ENCODE measurements at places on chromosomes 3 and 15.

DNA sequence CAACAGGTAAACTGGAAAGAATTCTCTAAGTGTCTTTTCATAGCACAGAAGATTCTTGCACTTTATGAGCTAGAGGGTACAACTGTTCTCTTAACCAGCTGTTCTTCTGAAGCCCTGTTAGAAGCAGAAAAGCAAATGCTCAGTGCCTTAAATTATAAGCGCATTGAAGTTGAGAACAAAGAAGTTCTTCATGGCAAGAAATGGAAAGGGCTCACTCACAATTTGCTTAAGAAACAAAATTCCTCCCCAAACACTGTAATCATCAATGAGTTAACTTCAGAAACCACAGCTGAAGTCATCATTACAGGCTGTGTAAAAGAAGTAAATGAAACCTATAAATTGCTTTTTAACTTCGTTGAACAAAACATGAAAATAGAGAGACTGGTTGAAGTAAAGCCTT lies 19.6 kb downstream of the PARP14 start:
- peaks cover 9% of the 10 kb centered on the region for H3K4me1 ChIP-seq
- H3K27me3 ChIP-seq = no peaks in the 10 kb centered on the region
- H3K27ac ChIP-seq = peak overlapping the region; percentile 61
- no peaks in the 10 kb centered on the region for H3K36me3 ChIP-seq
- DNase-seq = no peak

GRCh38 chr3:148265841-148266240 lies 431.9 kb upstream of the AGTR1 start:
- DNase-seq = no peak
- H3K4me1 ChIP-seq = no peaks in the 10 kb centered on the region
- H3K4me3 ChIP-seq = no peak overlapping the region
- H3K36me3 ChIP-seq = no peaks in the 10 kb centered on the region
- no peak overlapping the region for H3K27ac ChIP-seq

DNA sequence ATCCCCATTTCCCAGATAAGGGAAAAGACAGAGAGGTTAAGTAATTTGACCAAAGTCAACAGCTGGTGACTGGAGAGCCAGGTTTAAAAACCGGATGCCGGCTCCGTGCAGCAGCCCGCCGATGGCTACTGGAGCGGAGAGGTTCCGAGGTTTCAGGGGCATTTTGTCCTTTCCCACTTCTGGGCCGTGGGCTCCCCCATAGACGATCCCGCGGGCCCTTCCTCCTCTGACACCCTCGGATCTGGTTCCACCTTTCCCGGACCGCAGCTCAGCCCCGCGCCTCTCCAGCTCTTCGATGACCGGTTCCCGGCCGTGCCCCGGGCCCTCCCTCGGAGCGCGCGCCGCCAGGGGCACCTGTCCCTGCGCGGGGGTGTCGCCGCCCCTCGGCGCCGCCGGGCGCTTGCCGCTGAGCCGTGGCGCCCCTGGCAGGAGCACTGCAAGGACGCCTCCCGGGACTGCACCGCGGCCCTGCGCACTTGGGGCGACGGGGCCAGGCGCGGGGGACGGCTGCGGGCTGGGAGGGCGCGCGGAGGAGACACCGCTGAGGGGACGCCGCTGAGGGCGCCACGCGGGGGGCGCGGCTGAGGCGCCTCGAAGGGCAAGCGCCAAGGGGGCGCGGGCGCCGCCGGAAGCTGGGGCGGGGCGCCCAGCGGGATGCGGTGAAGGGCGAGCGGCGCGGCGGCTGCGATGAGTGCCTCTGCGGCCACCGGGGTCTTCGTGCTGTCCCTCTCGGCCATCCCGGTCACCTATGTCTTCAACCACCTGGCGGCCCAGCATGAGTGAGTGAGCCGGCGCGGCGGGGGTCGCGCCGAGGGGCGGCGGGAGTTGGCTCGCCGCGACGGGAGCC lies at the start of gene TM6SF1:
TM6SF1 (plus strand) TSS at position 652 of the 847 bp plus-strand sequence; CDS start at position 688, 36 bp downstream.
- no peaks in the 10 kb centered on the region for H3K27me3 ChIP-seq
- no peaks in the 10 kb centered on the region for H3K36me3 ChIP-seq
- no peaks in the 10 kb centered on the region for H3K4me1 ChIP-seq
- H3K27ac ChIP-seq = no peak within 1 kb of the TSS
- no peak for DNase-seq

DNA sequence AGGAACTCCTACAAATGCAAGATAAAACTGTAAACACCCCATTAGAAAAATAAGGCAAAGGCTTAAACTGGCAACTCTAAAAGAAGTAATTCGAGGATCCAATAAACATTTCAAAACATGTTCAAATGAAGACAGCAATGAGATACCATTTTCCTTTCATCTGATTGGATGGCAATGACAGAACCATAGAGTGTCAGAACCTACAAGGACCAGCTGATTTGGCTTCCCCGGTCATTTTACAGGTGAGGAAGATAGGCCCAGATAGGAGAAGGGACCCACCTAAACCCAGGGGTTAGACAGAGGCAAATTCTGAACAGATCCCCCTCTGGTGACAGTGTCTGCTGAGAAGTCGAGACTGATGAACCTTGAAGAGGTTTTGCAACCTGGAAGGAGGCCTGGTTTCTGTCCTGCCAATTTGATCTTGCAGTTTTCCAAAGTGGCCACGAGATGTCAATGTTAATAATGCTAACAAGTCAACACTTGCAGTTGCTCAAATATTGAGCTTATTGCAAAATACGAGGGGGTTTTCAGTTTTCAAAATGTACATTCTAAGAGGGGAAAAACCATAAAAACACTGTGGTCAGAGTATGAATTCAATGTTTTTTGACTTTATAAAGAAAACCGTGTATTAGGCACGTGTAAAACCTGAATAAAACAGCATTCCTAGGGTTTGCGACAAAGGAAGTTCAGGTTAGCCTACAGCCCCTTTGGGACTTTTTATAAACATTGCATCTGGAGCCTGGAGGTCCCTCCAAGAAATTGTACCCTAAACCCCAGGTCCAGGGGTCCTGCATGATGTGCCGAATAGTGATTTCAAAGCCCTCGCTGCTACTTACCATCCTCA lies 21.5 kb downstream of the CFAP161 start:
- H3K36me3 ChIP-seq = no peaks in the 10 kb centered on the region
- no peak overlapping the region for H3K4me3 ChIP-seq
- H3K27ac ChIP-seq = no peak overlapping the region
- H3K4me1 ChIP-seq = no peaks in the 10 kb centered on the region
- no peak for DNase-seq

DNA sequence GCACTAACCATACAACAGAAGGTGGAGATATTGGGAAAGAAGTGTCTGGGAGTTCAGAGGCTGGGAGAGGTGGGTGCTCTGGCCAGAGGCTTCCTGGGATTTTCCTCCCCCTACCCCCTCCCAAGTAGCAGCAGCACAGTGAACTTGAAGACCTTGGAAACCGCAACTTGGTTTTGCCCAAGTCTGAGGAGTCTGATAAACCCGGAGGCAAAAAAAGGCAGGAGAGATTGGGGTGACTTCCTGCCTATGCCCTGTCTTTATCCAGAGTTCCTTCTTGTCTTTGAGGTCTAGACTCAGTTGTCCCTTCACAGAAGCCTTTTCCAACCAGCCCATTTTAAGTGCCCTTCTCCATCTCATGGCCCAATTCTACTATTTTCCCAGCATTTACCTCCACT lies 25.4 kb upstream of the THRB start:
- H3K4me1 ChIP-seq = peaks cover 41% of the 10 kb centered on the region
- H3K36me3 ChIP-seq = no peaks in the 10 kb centered on the region
- no peaks in the 10 kb centered on the region for H3K27me3 ChIP-seq
- no peak for DNase-seq
- no peak overlapping the region for H3K27ac ChIP-seq

DNA sequence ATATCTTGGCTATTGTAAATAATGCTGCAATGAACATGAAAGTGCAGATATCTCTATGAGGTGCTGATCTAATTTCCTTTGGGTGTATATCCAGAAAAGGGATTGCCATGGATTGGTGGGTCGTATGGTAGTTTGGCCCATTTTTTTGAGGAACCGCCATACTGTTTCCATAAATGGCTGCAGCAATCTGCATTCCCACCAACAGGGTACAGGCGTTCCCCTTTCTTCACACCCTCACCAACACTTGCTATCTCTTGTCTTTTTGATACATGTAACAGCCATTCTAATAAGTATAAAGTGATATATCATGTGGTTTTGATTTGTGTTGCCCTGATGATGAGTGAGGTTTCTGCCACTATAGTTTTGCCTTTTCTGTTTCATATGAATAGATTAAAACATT lies 146.7 kb downstream of the NR2F2 start:
- no peak overlapping the region for H3K4me3 ChIP-seq
- peak; percentile 4 for DNase-seq
- no peak overlapping the region for H3K27ac ChIP-seq

DNA sequence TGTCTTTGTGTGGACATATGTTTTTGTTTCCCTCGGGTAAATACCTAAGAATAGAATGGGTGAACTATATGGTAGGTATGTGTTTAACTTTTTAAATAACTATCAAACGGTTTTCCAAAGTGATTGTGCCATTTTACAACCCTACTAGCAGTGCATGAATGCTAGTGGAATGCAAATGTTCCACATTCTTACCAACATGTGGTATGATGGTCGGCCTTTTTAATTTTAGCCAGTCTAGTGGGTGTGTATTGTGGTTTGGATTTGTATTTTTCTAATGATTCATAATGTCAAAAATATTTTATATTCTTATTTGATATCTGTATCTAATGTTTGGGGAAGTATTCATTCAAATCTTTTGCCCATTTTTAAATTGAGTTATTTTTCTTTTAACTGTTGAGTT lies 68.2 kb upstream of the SMAD3 start:
- H3K27ac ChIP-seq = no peak overlapping the region
- no peaks in the 10 kb centered on the region for H3K27me3 ChIP-seq
- DNase-seq = no peak
- 0 out of 2 replicates have a peak, but pooled peaks cover 4% of the 10 kb centered on the region for H3K4me1 ChIP-seq
- H3K4me3 ChIP-seq = no peak overlapping the region
- no peaks in the 10 kb centered on the region for H3K36me3 ChIP-seq

DNA sequence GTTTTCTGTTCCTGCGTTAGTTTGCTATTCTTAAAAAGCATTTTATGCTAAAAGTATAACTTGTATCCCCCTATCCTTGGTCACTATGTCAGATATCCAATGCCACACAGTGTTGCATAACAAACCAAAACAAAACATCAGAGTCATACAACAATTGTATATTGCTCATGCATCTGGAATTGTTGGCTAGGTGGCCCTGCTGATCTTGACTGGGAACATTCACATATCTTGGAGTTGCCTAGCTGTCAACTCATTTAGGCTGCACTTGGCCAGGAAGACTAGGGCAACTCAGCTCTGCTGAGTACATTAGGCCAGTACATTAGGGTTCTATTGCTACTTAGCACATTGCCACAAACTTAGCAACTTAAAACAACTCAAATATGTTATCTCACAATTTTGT lies 706.5 kb upstream of the UBE2E2 start:
- H3K27me3 ChIP-seq = no peaks in the 10 kb centered on the region
- no peak for DNase-seq
- H3K4me1 ChIP-seq = no peaks in the 10 kb centered on the region
- H3K36me3 ChIP-seq = no peaks in the 10 kb centered on the region
- H3K4me3 ChIP-seq = no peak overlapping the region

DNA sequence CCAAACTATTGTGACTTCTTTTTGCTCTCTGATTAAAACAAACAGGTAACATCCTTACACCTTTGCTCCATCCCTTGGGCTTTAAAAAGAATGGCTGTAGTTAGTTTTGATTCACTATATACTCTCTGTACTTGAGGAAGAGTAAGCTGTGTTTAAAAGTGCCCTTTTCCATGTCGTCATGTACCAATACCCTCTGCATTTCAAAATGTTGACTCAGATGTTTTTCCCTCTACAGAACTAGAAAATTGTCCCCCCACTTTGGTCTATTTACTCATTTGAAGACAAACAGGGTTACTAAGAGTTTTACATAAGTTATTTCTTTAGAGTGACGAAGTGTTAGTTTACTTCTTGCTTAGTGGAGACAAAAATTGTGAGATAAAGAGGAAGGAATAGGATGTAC lies 62.7 kb downstream of the TASOR start:
- H3K27me3 ChIP-seq = no peaks in the 10 kb centered on the region
- no peaks in the 10 kb centered on the region for H3K36me3 ChIP-seq
- H3K4me1 ChIP-seq = no peaks in the 10 kb centered on the region
- no peak overlapping the region for H3K4me3 ChIP-seq
- no peak overlapping the region for H3K27ac ChIP-seq
- no peak for DNase-seq

GRCh38 chr3:112974178-112974517 lies 755 bp downstream of the CD200R1 start:
- H3K4me3 ChIP-seq = no peak overlapping the region
- no peaks in the 10 kb centered on the region for H3K27me3 ChIP-seq
- no peak for DNase-seq
- no peaks in the 10 kb centered on the region for H3K4me1 ChIP-seq
- no peak overlapping the region for H3K27ac ChIP-seq

DNA sequence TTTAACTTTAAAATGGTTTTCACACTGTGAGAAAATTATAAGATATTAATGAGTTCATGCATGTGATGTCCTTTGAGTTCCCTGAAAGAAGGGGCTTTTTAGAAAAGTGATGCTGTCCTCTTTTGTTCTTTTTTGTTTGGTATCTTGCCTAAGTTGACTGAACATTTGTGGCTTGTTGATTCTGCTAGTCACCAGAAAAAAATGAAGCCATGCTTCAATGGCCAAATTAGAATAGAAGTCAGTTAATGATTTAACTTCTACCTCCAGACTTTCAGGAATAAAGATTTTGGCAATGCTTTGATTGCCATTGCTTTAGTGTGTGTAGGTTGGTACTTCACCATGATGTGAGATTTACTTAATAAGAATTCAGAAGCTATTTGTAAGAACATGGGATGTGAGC lies 260.6 kb upstream of the NECTIN3 start:
- H3K4me3 ChIP-seq = no peak overlapping the region
- DNase-seq = no peak
- H3K27ac ChIP-seq = no peak overlapping the region

DNA sequence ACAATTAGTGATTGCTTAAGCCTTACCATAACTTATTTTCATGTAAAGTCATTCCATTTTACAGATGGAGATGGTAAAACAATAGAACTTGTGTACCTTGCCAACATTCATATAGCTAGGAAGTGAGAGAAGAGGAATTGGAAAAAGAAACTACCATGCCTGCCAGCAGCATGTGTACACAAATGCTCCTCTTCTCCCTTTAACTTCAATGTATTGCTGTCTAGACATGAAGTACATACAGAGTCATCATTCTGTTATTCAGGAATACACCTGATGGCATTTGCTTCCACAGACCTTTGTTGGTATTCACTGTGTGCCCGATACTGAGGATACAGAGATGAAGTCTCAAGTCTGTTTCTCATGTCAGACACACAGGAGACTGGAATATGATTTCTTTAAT lies 7.1 kb upstream of the TMEM207 start:
- no peak overlapping the region for H3K27ac ChIP-seq
- H3K27me3 ChIP-seq = no peaks in the 10 kb centered on the region
- DNase-seq = no peak
- H3K36me3 ChIP-seq = no peaks in the 10 kb centered on the region
- peaks cover 5% of the 10 kb centered on the region for H3K4me1 ChIP-seq

GRCh38 chr3:140338916-140339315 lies 338.9 kb upstream of the TRIM42 start:
- no peaks in the 10 kb centered on the region for H3K27me3 ChIP-seq
- H3K36me3 ChIP-seq = no peaks in the 10 kb centered on the region
- no peak overlapping the region for H3K4me3 ChIP-seq
- H3K27ac ChIP-seq = no peak overlapping the region

Data from Caco-2 (cell line).